ENCODE measurements at places on chromosomes 13 and 19.

- no peak for DNase-seq
Measured at GRCh38 chr19:48992581-48993174, 431 bp downstream of the GYS1 start.

DNA sequence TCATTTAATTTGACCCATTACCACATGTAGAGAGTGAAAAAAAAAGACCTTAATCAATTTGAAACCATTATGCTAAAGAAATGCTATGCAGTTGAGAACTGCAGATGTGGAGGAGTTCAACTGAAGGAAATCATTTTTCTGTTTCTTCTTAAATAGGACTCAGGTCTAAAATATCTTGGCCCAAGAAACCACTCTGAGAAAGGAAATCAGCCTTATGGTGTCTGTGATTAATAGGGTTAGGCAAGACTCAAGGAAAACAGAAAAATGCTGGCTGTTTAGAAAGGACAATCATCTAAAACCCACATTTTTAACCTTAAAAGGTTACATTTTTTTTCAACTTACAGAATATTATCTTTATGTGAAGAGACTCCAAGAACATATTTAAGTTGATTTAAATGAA lies 1.9 kb upstream of the SLITRK1 start:
- DNase-seq: no peak

DNA sequence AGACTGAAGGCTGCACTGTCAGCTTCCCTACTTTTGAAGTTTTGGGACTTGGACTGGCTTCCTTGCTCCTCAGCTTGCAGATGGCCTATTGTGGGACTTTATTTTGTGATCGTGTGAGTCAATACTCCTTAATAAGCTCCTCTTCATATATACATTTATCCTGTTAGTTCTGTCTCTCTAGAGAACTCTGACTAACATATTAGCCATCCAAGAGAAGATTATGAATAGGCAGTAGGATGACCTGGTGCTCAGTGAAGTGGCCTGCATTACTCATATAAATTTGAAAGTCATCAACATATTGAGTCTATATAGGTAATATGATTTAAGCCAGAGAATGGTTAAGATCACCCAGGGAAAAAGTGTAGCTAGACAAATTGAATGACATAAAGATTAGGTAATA lies 136.3 kb upstream of the UFM1 start:
- no peak for DNase-seq

DNA sequence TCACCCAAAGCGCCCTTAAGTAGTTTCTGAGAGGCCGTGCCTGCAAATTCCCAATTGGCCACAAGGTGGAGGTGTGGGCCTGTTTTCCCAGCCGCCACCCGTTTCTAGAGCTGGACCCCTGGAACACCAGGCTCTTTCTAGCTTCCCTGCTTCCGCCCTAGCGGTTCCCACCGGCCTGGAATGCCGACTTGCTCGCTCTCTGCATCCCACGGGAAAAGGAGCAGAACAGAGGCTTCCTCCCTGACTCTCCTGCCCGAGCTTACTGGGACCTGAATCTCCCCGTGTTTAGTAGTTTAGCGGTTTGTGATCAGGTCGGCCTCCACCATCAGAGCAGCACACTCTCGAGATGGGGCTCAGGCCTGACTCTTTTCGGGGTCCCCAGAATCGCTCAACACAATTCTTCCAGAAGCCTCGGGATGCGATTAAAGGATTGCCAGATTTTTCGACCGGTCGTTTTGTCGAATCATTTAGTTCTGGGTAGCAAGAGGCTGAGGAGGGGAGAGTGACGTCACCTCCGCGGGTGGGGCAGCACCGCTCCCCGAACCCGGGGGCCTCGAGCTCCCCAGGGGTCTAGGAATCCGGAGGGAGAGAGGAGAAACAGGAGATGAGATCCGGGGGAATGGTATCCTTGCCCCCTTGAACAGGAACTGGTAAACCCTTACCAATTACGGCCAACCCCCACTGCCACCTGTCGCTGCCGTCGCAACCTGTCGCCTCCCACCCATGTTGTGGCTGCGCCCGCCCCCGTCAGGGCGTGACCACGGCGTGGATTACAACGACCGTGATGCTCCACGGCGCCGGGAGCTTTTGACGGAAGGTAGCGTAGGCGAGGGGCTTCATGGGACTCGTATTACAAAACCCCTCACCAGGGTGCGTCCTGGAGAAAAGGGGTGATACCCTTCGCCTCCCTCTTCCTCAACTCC lies 8.0 kb downstream of the NAPSA start:
- DNase-seq: peak; percentile 83

DNA sequence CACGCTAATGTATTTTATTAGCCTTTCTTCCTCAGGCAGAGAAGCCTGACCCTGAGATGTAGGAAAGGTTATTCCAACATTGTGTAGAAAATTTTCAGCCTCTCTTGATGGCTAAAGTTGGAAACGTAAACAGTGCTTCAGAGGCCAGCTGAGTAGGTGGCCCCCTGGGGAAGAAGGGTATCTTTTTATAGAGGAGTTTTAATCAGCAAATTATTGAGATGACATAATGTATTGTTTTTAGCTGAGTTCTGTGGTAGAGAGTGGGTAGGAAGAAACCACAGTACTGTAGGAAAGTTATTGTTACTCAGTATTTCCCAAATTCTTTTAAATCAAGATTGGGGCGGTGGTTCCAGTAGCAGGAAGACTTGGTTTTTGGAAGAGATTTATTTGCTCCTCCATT lies 268.8 kb downstream of the DLEU7 start:
- DNase-seq: no peak

DNA sequence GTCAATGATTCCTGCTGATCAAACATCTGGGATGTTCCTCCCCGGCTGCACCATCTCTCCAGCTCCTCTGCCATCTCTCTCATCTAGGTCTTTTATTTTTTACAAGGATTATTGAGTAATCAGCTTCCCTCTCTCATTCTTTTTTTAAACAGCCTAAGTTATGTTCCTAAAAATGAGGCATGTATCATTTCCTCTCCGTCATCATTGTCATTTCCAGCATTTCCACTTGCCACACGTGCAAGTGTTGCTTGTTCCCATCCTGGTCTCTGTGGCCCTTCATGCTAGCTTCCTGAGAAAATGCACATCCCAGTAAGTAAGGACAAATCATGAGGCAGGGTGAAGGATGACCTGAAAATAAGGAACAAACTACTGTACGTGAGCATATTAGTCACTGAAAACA lies 102.7 kb upstream of the POSTN start:
- no peak for DNase-seq

All from left ventricle myocardium superior (tissue), 1 donor.